Stimulated activated CD8-positive, alpha-beta memory T cell treated with anti-CD3 and anti-CD28 coated beads, Interleukin-12 subunit alpha, Interleukin-12 subunit beta, amount 100 ng/mL, for 1 hour (primary cell): ENCODE measurements at places on chromosomes 16 and 17.

DNA sequence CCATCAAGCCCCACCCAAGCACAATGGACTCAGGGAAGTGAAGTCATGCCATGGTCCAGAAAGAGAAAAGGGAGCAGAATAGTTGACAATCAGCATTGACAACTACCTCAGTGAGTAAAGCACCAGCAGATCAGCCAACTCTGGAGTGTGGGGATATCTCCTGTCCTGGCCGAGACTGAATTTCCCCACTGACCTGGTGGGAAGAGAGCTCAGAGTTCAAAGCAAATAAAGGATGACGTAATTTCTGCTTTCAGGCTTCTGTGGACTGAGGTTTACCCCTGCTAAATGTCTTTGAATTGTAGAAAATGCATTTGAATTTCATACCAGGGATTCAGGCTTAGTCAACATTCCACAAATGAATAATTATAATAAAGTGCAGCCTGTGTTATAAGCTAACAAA lies 152.9 kb downstream of the CBLN1 start:
- DNase-seq, result no peak

- DNase-seq, result no peak
Observed at GRCh38 chr17:57600074-57600473, 145.0 kb downstream of the CCDC182 start.

DNA sequence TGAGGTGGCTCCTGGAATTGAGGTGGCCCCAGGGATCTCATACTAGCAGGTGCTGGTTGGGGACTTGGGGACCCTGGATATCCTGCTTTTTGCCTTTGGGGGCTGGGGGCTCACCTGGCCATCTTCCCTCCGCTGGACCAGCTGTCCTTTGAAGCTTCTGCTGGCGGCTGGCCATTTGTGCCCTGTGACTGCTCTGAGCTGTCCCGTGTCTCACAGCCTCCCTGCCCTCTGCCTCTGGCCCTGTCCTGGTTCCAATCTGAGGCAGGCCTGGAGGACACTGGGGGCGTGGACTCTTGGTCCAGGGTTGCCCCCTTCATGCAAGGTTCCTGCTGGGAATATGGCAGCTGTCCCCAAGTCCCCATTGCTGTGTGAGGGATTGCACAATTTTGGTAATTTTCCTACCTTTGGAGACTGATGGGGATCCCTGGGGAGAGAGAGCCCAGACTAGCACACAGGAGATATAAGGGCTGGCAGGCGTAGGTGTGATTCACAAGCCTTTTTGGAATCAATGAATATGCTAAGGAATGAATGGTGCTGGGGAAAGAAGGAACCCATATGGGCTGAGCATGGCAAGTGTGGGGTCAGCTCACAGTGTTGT lies 19.2 kb downstream of the ADCY7 start:
- DNase-seq, result no peak

DNA sequence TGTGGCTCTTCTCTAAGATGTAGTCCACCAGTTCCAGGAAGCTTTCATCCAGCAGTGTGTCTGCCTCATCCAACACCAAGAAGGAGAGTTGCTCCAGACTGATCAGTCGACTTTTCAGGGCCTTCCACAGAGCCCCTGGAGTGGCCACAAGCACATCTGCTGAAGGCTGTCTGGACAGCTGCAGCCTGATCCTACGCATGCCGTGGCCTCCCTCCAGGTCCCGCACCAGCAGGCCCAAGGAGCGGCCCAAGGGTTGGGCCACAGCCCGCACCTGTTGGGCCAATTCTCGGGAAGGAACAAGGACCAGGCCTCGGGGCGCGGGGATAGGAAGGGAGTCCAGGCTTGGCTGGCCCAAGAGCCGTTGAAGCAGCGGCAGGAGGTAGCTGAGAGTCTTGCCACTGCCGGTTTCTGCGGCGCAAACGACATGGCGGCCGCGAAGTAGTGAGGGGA lies 729 bp downstream of the DDX28 start:
- no peak for DNase-seq

GRCh38 chr16:88316151-88316550 lies 66.6 kb upstream of the ZNF469 start:
- DNase-seq, result no peak

- no peak for DNase-seq
Observed at GRCh38 chr16:11547118-11547916, 39.4 kb downstream of the LITAF start.
